T-helper 9 cell (primary cell): ENCODE measurements at places on chromosomes 4 and X.

DNA sequence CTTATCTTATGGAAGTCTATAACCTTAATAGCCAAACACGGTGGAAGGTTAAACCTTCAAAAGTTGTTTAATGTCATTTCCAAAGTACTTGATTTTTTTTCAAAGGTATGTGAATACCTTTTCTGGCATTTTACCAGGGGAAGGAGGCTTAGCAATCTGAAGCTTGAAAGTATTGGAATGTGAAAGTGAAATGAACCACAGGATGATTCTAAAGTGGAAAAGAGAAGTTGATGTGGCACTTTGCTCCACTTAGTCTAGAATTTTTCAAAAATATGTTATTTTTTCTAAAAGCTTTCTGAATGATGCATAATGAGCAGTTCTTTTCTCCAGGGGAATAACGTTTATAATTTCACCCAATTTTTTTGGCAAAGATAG, 19.2 kb downstream of the PI4K2B start:
- no peak for DNase-seq

DNA sequence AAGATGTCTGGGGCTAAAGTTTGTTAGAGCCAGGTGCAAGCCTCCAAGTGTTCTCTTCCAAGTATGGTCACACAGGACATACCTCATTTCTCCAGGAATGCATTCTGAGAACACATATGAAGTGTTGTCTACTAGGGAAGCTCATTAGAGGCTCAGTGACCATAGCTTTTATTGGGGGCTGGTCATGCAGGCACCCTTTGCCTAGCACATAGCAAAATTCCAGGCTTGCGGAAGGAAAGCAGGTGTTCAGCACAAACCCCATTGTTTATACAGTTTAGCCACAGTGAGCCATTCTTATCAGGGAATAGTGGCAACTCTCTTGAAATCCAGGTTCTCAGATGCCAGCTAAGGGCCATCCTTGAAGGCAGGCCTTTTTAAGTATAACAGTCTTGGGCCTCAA, 339.4 kb upstream of the ZCCHC13 start:
- no peak for DNase-seq

DNA sequence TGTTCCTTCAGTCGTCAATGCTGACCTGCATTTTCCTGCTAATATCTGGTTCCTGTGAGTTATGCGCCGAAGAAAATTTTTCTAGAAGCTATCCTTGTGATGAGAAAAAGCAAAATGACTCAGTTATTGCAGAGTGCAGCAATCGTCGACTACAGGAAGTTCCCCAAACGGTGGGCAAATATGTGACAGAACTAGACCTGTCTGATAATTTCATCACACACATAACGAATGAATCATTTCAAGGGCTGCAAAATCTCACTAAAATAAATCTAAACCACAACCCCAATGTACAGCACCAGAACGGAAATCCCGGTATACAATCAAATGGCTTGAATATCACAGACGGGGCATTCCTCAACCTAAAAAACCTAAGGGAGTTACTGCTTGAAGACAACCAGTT, 12.6 kb downstream of the TLR8 start:
- no peak for DNase-seq

- DNase-seq: no peak
Measured at GRCh38 chrX:20522420-20522819, 255.7 kb upstream of the RPS6KA3 start.

- no peak for DNase-seq
Measured at GRCh38 chr4:152999346-153000075, 63.4 kb downstream of the FHDC1 start.

DNA sequence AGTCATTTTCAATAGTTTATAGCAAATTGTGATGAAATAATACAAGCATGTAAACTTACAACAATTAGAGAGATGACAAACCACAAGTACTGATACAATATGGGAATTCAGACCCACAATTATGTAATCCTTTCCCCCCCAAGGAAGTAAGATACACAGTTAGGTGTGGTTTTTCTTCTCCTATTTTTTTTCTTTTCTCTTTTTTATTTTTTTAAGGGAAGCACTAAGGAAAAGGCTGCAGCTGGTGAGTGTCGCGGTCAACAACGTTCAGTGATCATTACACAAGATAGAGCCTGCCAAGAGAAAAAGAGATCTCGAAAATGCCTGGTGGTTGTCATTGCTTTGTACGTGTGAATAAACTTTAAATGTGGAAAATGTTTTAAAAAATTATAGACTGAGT, 9.8 kb downstream of the NDNF start:
- no peak for DNase-seq

- no peak for DNase-seq
Measured at GRCh38 chrX:112967903-112968302, 127.3 kb upstream of the AMOT start.
